Kidney (tissue), 22 donors: ENCODE measurements at places on chromosomes 1 and 21. TPM values are rescaled to one million over a fixed set of nuclear protein-coding genes. Genes with fewer than 3 reads are reported as not detected.

- H3K4me1 ChIP-seq: no peaks in the 10 kb centered on the region
- DNase-seq: peak; percentile 33
- no peak overlapping the region for H3K4me3 ChIP-seq
- no peaks in the 10 kb centered on the region for H3K36me3 ChIP-seq
- no peaks in the 10 kb centered on the region for H3K27me3 ChIP-seq
These were observed 58.7 kb upstream of the RGS1 start for GRCh38 chr1:192516776-192517297.

- peak overlapping the region; percentile 45 for H3K27ac ChIP-seq
- H3K36me3 ChIP-seq: no peaks in the 10 kb centered on the region
- H3K4me1 ChIP-seq: peaks cover 2% of the 10 kb centered on the region
- H3K27me3 ChIP-seq: no peaks in the 10 kb centered on the region
- no peak for DNase-seq
These were observed 1.7 kb downstream of the MYOCOS start for GRCh38 chr1:171623651-171624331.

DNA sequence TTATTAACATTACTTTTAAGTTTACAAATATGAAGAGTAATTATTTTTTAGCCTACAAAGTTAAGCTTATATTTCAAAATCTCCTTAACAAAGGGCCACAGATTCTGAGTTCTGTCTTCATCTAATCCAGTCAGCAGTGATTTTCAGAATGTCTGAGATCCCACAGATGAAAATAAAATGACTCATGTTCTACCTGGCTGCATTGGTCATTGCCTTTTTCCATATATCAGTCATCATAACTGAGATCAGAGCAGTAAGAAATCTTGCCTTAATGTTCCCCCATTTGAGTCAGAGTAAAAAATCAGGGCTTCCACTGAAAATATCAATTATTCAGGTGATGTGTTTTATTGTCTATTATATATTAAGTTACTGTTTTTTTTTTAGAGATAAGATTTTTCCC is 416.1 kb downstream of the MRPL39 start:
- H3K27ac ChIP-seq: no peak overlapping the region
- H3K4me3 ChIP-seq: no peak overlapping the region
- no peaks in the 10 kb centered on the region for H3K4me1 ChIP-seq

DNA sequence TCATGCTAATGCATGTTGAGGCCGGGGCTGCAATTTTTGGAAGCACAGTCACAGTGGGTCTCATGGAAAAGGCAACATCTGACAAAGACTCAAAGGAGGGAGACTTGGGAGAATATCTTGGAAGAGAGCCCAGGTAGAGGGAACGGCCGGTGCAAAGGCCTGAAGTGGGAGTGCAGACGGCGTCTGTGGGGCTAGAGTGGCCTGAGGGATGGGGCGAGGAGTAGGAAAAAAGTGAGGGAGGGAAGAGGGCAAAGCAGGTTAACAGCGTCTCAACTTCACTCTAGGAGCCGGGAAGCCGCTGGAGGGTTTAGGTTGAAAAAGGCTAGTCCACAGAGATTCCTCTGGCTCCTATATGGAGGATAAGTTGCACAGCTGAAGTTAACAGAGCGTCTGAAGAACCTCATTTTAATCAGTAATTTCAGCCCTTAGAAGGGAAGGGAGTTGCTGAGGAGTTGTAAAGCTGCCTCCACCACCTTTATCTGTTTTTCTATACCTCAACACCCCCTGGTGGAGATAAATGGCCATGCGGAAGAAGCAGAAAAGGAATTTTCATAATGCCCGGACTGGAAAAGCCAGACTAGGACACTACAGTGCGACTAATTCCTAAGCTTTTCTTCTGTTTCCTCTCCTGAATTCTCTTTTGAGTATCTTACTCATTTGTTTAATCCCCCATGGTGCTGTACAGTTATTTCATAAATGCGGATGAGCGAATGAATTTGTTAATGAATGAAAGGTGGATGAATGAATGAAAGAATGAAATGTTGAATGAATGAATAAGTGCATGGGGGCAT is 78.7 kb upstream of the ZNF281 start:
- H3K4me1 ChIP-seq: peaks cover 3% of the 10 kb centered on the region
- DNase-seq: peak; percentile 76
- no peaks in the 10 kb centered on the region for H3K27me3 ChIP-seq
- no peak overlapping the region for H3K27ac ChIP-seq
- H3K36me3 ChIP-seq: no peaks in the 10 kb centered on the region

GRCh38 chr1:41735139-41735538 is 183.6 kb downstream of the HIVEP3 start:
- H3K4me1 ChIP-seq: no peaks in the 10 kb centered on the region
- no peak overlapping the region for H3K4me3 ChIP-seq
- no peak for DNase-seq
- no peaks in the 10 kb centered on the region for H3K36me3 ChIP-seq

DNA sequence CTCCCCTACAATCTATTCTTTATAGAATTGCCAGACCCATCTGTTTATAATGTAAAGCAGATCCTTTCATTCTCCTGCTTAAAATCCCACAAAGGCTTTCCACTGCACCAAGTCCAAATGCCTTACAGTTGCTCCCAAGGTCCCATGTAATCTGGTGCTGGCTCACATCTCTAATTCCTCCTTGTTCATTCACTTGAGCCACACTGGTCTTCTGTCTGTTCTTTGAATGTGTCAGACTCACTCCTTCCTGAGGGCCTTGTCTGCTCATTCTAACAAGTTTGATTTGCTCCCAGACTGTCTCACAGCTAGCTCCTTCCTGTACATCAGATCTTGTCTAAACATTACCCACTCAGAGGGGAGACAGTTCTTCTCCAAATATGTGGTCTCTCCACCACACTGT is 38.9 kb downstream of the ALG14 start:
- DNase-seq: no peak
- no peaks in the 10 kb centered on the region for H3K4me1 ChIP-seq
- H3K4me3 ChIP-seq: no peak overlapping the region
- H3K27ac ChIP-seq: no peak overlapping the region
- H3K36me3 ChIP-seq: no peaks in the 10 kb centered on the region

GRCh38 chr1:41657679-41658295 is 173.3 kb upstream of the EDN2 start:
- H3K4me3 ChIP-seq: no peak overlapping the region
- no peak for DNase-seq
- H3K4me1 ChIP-seq: peaks cover 7% of the 10 kb centered on the region
- no peak overlapping the region for H3K27ac ChIP-seq

GRCh38 chr1:1788646-1789431 is 10.6 kb upstream of the NADK start:
- peaks cover 9% of the 10 kb centered on the region for H3K36me3 ChIP-seq
- H3K27ac ChIP-seq: no peak overlapping the region
- no peaks in the 10 kb centered on the region for H3K4me1 ChIP-seq
- DNase-seq: peak; percentile 65
- no peaks in the 10 kb centered on the region for H3K27me3 ChIP-seq

GRCh38 chr1:182622901-182623528 is 18.8 kb upstream of the RGS16 start:
- no peaks in the 10 kb centered on the region for H3K36me3 ChIP-seq
- H3K27ac ChIP-seq: no peak overlapping the region

The TIE1 gene
- polyA plus RNA-seq: 15.0 TPM

The PTGER3 gene
- polyA plus RNA-seq: 102 TPM

The EIF2D gene
- polyA plus RNA-seq: 44.5 TPM
